ENCODE measurements at places on chromosomes 3 and 15.

DNA sequence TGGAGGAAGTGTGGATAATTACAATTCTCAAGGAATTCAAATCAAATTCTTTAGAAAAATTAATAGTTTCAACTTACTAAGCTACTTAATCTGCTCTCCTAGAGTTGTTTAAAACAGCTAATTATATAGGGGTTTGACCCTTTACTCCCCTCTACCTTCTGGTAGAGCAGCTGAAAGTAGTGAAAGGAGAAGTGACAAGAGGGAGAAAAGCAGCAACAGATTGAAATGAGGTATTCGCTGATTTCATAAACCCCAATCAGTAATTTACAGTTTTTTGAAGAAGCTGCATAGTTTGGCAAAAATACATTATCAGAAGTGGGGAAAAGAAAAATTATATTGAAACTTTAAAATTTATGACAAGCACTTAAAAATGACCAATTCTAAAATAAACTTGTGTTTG, 52.8 kb downstream of the ZMAT3 start:
- H3K36me3 ChIP-seq: no peaks in the 10 kb centered on the region
- H3K4me3 ChIP-seq: no peak overlapping the region
- DNase-seq: no peak
- H3K27ac ChIP-seq: no peak overlapping the region
- no peaks in the 10 kb centered on the region for H3K4me1 ChIP-seq
- H3K27me3 ChIP-seq: no peaks in the 10 kb centered on the region

GRCh38 chr15:31245756-31246155, 80.9 kb upstream of the KLF13 start:
- H3K4me1 ChIP-seq: no peaks in the 10 kb centered on the region
- no peak for DNase-seq
- no peaks in the 10 kb centered on the region for H3K36me3 ChIP-seq
- H3K4me3 ChIP-seq: no peak overlapping the region
- H3K27ac ChIP-seq: no peak overlapping the region

- no peaks in the 10 kb centered on the region for H3K4me1 ChIP-seq
- H3K4me3 ChIP-seq: no peak overlapping the region
- H3K36me3 ChIP-seq: no peaks in the 10 kb centered on the region
- no peak overlapping the region for H3K27ac ChIP-seq
Measured at GRCh38 chr15:39892418-39892817, 27.6 kb downstream of the GPR176 start.

GRCh38 chr3:21795152-21795837, 44.3 kb upstream of the ZNF385D start:
- no peak overlapping the region for H3K27ac ChIP-seq
- no peaks in the 10 kb centered on the region for H3K4me1 ChIP-seq
- DNase-seq: no peak
- H3K27me3 ChIP-seq: no peaks in the 10 kb centered on the region

GRCh38 chr3:108662142-108662738, 72.7 kb downstream of the DZIP3 start:
- H3K4me1 ChIP-seq: no peaks in the 10 kb centered on the region
- DNase-seq: peak; percentile 7
- H3K4me3 ChIP-seq: no peak overlapping the region

- no peak overlapping the region for H3K27ac ChIP-seq
- H3K4me3 ChIP-seq: no peak overlapping the region
- no peaks in the 10 kb centered on the region for H3K36me3 ChIP-seq
- no peak for DNase-seq
- no peaks in the 10 kb centered on the region for H3K27me3 ChIP-seq
Measured at GRCh38 chr3:4908433-4909156, 70.6 kb upstream of the BHLHE40 start.

GRCh38 chr15:38263251-38263650, 10.6 kb downstream of the SPRED1 start:
- H3K4me1 ChIP-seq: peaks cover 21% of the 10 kb centered on the region
- no peak overlapping the region for H3K4me3 ChIP-seq
- H3K27ac ChIP-seq: no peak overlapping the region
- no peaks in the 10 kb centered on the region for H3K36me3 ChIP-seq

GRCh38 chr15:54559405-54560069, 581.3 kb downstream of the UNC13C start:
- H3K27ac ChIP-seq: no peak overlapping the region
- no peaks in the 10 kb centered on the region for H3K27me3 ChIP-seq
- DNase-seq: peak; percentile 3
- H3K4me1 ChIP-seq: no peaks in the 10 kb centered on the region
- H3K4me3 ChIP-seq: no peak overlapping the region

DNA sequence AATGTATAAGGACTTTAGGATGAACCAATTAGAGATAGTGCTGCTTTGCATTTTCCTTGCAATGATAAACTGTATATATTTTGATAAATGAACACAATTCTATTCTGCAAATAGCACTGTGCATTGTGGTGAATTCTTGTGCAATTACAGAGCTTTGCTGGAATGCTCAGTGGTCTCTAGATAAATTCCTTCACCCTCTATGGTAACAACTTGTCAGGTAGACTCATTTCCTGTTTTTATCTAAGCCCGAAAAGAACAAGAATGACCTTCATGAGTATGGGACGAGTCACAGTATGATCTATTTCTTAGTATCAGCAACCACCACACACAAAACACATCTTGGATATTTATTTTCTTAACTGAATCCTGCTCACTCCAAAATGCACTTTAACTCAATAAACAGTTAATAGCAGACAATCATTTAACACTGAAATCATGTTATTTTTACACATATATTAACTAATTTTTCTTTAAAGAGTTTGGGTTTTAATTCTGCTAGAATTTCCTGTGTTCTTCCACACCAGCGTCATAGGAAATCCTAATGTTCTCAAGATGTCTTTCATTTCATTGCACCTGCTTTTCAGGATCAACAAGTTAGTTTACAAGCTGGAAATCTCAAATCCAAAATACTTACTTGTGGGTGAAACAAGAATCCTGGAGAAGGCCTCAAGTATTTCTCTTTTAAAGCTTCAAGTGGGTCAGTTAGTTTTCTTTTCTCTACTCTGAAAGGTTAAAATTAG, 551.2 kb downstream of the MECOM start:
- H3K36me3 ChIP-seq: no peaks in the 10 kb centered on the region
- H3K27me3 ChIP-seq: no peaks in the 10 kb centered on the region
- H3K4me1 ChIP-seq: peaks cover 12% of the 10 kb centered on the region
- H3K4me3 ChIP-seq: no peak overlapping the region
- DNase-seq: no peak
- peak overlapping the region; percentile 3 for H3K27ac ChIP-seq

DNA sequence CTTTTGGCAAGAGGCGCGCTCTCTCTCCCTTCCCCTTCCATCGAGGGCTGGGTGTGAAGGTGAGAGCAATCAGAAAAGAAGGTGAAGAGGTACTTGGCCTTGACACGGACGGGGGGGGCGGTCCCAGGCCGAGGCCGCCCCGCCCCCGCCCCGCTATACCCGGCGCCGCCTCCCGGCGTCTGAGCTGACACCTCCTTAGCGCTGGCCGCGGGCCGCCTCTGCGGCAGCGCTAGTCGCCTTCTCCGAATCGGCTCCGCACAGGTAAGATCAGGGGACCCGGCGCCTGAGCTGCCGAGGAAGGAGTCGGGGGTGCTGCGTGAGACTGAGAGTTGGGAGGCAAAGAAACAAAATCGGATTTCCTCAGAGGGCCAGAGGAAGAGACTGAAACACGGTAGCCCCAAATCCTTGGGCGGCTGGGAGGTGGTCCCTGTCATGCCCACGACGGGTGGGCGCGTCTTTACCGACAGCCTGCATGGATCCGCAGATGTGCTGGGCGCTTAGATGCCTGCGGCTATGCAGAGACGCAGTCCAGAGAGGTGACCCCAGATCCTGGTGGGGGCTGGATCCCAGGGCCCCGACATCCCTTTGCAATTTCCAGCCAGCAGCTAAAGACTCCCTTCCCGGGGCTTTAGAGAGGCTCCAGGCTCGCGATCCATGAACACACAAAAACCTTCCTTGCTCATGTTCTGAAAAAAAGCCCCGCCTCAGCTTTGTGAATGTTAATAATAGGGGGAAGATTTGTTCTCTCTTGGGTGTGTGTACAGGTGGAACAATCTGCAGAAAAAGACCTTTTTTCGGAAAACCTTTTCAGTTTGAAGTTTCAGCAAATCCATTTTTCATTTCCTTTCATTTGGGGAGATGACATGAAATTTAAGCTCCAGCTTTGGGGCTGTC, at the start of gene ENTPD3:
Gene ENTPD3 (plus strand): TSS at position 184 of the 894 bp plus-strand sequence. CDS start 874 bp downstream, outside the sequence.
- H3K27ac ChIP-seq: no peak within 1 kb of the TSS
- peaks cover 17% of the 10 kb centered on the region for H3K4me1 ChIP-seq
- H3K4me3 ChIP-seq: peak within 1 kb of the TSS; percentile 12
- DNase-seq: peak; percentile 65

- H3K4me1 ChIP-seq: no peaks in the 10 kb centered on the region
- no peaks in the 10 kb centered on the region for H3K36me3 ChIP-seq
- H3K4me3 ChIP-seq: no peak overlapping the region
- no peak for DNase-seq
- H3K27me3 ChIP-seq: no peaks in the 10 kb centered on the region
- no peak overlapping the region for H3K27ac ChIP-seq
Measured at GRCh38 chr3:124107104-124107890, 115.4 kb upstream of the ROPN1 start.

DNA sequence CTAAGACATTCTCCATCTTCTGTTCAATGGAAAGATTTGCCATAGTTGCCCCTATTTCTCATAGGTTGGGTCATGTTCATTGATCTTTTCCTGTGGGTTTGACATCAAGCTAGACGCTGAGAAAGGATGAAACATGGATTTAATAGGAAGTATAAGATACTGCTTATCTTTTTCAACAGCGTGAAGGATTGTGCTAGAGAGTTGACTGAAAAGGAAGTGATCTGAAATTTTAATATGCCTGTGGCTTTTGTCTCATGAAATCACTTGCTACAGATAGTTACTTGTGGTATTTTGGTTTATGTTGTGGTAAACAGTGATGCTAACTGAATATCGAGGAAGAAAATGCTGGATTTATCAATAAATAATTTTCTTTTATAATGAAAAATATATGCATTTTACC, 442.9 kb downstream of the EDEM1 start:
- H3K36me3 ChIP-seq: no peaks in the 10 kb centered on the region
- no peak overlapping the region for H3K4me3 ChIP-seq
- H3K4me1 ChIP-seq: no peaks in the 10 kb centered on the region
- no peak overlapping the region for H3K27ac ChIP-seq
- H3K27me3 ChIP-seq: no peaks in the 10 kb centered on the region

- H3K36me3 ChIP-seq: no peaks in the 10 kb centered on the region
- DNase-seq: no peak
- no peak overlapping the region for H3K27ac ChIP-seq
- no peaks in the 10 kb centered on the region for H3K27me3 ChIP-seq
Measured at GRCh38 chr3:188673646-188674186, 498.1 kb upstream of the TPRG1 start.

- H3K4me1 ChIP-seq: peaks cover 9% of the 10 kb centered on the region
- H3K27ac ChIP-seq: no peak overlapping the region
- H3K4me3 ChIP-seq: no peak overlapping the region
- H3K36me3 ChIP-seq: no peaks in the 10 kb centered on the region
- no peaks in the 10 kb centered on the region for H3K27me3 ChIP-seq
Measured at GRCh38 chr3:112017091-112017490, 17.4 kb upstream of the TMPRSS7 start.

DNA sequence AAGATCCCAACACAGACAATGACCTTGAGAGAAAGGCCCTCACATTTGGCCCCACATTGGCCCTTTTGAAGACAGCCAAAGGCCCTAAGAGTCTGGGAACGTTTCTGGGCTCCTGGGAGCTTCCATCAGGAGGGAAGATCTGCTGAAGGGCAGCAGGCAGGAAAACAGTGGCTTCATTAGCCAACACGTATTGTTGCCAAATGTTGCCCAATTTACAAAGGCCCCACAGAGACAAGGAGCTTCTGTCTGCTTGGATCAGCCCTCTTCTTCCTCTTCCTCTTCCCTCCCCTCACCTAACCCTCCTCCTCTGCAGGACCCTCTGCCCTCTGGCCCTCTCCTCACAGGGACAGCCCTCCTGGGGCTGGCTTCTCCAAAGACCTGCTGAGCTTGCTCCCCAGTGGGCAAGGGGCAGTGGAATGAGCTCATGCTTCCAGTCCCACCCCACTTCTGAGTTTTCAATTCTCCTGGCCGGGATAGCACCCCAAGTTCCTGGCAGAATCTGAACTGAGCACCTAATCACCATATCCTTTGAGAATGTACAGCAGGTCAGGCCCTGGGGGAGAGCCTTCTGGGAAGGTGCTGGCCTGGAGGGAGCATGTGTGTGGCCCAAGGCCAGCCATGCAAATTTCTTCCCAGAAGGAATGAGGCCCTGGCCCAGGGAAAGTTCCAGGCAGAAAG, 5.1 kb upstream of the LTF start:
- peaks cover 56% of the 10 kb centered on the region for H3K4me1 ChIP-seq
- H3K27me3 ChIP-seq: no peaks in the 10 kb centered on the region
- no peak for DNase-seq
- no peaks in the 10 kb centered on the region for H3K36me3 ChIP-seq
- peak overlapping the region; percentile 48 for H3K27ac ChIP-seq

GRCh38 chr15:85754989-85755388, 39.7 kb downstream of the KLHL25 start:
- peaks cover 40% of the 10 kb centered on the region for H3K4me1 ChIP-seq
- DNase-seq: no peak
- H3K36me3 ChIP-seq: no peaks in the 10 kb centered on the region
- no peak overlapping the region for H3K4me3 ChIP-seq

DNA sequence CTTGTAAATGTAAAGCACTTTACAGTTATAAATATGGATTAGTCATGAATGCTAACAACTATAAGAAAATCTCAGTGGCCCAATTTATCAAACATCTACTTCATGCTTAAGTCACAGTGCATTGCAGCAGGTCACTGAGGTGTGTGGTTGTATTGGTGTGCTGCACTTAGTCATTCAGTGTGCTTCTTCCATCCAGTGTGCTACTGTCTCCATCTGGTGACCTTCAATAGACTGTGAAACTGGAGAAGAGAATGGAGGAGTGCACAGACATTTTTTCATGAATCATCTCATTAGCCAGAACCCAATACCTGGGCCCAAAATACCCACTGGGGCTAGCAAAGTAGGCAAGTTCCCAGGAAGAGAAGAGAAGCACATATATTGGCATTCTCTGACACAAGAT, 199.6 kb downstream of the SHOX2 start:
- H3K27ac ChIP-seq: no peak overlapping the region
- no peaks in the 10 kb centered on the region for H3K36me3 ChIP-seq
- no peaks in the 10 kb centered on the region for H3K4me1 ChIP-seq
- no peak overlapping the region for H3K4me3 ChIP-seq

- no peak for DNase-seq
- H3K4me3 ChIP-seq: no peak overlapping the region
- no peaks in the 10 kb centered on the region for H3K36me3 ChIP-seq
- no peak overlapping the region for H3K27ac ChIP-seq
- no peaks in the 10 kb centered on the region for H3K4me1 ChIP-seq
Measured at GRCh38 chr3:168168743-168169142, 73.0 kb upstream of the GOLIM4 start.
